ENCODE measurements at places on chromosomes 3 and 15. TPM values are rescaled to one million over a fixed set of nuclear protein-coding genes. Genes with fewer than 3 reads are reported as not detected.

DNA sequence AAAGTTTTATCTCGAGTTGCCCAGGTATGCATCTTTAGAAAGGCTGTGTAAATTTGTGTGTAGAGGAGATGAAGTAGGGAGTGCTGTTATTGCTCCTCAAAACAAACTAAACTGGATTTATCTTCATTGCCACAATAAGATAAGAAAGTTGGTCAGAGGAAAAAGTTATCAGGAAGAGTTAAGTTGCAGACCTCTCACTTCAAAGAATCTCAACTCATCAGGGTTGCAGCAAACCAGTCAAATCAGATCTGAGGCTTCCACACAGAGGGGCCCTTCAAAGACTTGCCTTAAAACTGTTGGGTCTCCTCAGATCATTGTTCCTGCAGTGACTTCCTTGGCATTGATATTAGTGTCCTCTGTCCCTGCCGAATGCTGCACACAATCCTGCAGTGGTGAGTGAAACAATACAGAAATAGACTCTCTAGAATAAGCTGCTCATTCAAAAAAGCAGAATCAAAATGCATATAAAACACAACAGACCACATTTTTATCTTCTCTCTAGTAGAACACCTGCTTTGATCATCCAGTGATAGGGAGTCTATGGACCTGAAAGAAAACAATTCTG, 191.2 kb upstream of the CBLB start:
- no peak for DNase-seq

Gene GOLGA8T
- 0.30 TPM for polyA plus RNA-seq

Gene ADAMTS7
- polyA plus RNA-seq = 18.6 TPM

DNA sequence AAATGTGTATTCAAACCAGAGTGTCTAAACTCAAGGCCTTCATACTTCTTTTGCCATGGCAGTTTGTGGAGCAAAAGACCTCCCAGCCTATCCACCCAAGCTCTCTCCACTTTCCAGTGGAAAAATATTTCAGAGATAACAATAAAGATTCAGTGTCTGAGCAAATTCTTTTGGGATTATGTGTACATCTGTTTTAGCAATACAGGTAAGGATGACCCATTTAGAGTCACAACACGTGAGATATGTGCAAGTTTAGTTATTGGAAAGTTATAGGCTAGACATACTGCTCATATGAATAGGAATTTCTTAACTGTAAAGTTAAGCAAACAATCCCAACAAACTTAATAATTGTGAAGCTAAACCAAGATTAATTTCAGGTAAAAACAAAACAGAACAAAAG, 174.5 kb upstream of the LRIG1 start:
- DNase-seq = no peak

DNA sequence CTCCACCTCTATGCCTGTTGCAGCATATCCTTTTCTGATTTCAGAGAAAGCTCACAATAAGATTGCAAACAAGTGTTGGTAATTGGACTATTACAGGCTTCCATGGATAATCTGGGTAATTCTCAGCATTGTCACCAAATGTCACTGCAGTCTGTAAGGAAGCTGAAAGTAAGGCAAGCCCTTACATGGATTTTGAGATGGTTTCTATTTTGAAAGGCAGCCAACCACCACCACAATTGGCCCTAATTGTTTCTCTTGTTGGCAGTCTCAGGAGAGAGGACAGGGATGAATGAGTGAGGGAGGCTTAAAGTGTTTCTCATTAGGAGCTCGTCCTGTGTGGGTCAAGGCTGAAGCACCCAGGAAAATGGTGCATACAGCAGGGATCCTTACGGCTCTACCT, 879.9 kb downstream of the TUSC7 start:
- DNase-seq = no peak

- no peak for DNase-seq
Observed at GRCh38 chr15:38788918-38789317, 224.3 kb upstream of the RASGRP1 start.

DNA sequence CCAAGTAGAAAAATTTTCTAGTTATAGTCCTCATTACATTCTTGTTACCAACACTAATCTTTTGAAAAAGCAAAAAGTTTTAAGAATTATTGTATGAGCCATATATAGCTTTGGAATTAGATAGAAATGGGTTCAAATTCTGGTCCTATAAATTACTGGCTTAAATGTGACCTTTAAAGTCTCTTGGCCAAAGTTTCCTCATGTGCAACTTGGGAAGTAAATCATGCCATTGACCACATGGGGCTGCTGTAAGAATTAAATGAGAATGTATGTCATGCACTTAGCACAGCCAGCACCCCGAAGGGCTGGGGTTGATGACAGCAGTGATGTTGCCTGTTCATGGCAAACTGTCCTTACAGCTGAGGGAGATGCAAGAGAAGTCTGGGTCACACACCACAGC, 108.3 kb downstream of the TOP2B start:
- DNase-seq = no peak

DNA sequence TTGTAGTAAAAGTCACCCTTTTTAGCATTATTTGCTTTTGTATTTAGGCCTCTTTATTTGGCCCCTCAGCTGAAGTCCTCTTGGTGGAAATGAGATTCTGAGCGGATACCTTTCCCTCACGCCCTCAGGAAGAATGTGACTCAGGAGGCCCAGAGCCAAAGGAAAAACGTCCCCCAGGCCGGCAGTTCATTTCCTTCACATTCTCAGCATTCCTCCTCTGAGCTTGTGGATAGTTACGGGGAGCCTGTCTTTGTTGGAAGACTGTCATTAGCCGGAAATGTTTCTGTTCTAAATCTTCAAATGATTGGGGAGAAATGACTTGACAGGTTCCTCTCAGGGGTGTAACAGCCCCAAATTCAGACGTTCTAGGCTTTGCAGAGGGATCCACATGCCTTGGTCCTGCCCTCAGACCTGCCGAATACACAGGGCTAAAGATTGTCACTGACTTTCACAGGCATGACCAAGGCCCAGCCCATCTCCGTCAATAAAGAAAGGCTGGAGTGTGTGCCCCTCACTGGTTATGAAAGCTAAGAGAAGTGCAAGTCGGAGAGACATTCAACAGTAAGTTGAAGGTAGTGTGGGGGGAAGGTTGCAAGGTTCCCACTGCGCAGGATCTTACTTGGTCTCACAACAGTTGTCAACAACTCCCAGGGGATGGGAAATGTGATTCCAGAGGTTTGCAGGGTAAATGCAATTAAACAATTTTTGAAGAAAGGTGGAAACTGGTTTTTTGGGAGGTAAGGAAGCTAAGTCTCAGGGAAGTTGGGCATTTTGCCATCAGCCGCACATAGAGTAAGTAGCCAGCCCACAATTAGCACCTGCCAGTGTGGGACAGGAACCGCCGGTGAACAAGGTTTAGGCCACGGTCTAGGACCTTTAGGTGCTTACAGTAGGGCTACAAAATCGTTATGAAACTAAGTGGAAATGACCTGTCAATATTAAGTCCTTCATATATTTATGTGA, 39.7 kb upstream of the MYZAP start:
- peak; percentile 56 for DNase-seq

Gene CTXN2
- not detected for polyA plus RNA-seq

- DNase-seq = no peak
Observed at GRCh38 chr3:148833223-148833622, 5.6 kb downstream of the CPB1 start.

Gene CPN2
- 0.72 TPM for polyA plus RNA-seq

GRCh38 chr15:40342416-40343320, 1.9 kb upstream of the CCDC9B start:
- no peak for DNase-seq

Gene CADM2
- polyA plus RNA-seq = 0.42 TPM

Gene ABI3BP
- polyA plus RNA-seq = 7.8 TPM

Gene SNTN
- not detected for polyA plus RNA-seq

- peak; percentile 83 for DNase-seq
Observed at GRCh38 chr3:48595526-48596121, 495 bp upstream of the COL7A1 start.

GRCh38 chr3:81270603-81271379, 490.7 kb downstream of the GBE1 start:
- DNase-seq = no peak

Gene ASB14
- 0.01 TPM for polyA plus RNA-seq

Gene SEMA3F
- 9.3 TPM for polyA plus RNA-seq

DNA sequence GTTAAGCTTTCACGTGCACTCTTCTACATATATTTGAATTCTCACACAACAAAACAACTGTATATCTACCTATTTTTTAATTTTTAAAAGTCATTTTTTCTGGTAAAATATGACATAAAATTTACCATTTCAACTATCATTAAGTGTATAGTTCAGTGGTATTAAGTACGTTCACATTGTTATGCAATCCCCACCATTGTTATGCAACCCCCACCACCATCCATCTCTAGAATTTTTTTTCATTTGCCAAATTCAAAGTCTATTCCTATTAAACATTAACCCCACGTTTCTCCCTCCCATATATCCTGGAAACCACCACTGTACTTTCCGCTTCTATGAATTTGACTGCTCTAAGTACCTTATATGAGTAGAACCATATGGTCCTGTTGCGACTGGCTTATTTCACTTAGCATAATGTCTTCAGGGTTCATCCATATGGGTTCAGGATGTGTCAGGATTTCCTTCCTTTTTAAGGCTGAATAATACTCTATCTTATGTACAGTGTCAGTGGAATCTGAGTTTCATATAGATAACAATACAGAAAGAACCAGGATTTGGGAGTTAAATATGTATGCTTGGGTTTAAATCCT, 279.2 kb downstream of the DOCK3 start:
- no peak for DNase-seq

DNA sequence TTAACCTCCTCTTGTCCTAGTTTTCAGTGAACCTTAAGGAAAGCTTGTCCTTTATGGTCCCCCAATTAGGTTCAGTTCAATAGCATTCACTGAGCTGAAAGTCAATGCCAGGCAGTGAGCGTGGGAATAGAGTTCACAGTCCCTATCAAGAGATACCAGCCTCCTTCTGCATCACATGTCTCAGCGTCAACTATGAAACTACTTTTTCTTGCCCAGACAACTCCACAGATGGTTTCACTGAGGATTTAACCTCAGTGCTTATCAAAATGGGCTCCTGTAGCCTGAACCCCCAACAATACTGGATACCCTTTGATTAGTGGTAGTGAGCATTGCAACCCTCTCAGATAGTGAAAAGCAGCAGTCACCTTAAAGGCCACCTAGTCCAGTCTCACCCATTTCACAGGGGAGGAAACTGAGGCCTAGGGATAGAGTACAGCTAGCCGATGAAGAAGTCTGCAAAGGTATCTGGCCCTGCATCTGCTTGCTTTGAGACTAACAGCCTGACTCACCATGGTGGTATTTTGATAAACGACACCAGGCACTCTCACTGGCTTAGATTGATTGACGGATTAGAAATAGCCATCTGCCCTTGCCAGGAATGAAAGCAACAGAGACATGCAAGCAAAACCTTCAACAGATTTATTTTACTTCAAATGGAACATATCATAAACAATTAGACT, 1.6 kb upstream of the UBA3 start:
- DNase-seq = no peak

DNA sequence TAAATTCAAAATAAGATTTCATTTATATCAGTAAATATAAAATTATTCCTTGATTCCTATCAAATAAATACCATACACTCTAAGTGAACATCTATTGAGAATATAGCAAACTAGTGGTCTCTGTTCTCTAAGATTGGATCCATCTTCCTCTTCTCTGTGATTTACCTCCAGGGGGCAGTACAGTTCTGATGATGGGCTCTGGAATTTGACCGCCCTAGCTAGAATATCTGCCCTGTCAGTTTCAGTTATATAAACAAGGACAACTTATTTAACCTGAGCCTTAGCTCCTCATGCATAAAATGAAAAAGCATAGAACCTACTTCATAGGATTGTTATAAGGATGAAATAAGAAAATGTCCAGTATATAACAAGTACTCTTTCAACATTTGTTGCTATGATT, 171.1 kb upstream of the CCDC54 start:
- no peak for DNase-seq

DNA sequence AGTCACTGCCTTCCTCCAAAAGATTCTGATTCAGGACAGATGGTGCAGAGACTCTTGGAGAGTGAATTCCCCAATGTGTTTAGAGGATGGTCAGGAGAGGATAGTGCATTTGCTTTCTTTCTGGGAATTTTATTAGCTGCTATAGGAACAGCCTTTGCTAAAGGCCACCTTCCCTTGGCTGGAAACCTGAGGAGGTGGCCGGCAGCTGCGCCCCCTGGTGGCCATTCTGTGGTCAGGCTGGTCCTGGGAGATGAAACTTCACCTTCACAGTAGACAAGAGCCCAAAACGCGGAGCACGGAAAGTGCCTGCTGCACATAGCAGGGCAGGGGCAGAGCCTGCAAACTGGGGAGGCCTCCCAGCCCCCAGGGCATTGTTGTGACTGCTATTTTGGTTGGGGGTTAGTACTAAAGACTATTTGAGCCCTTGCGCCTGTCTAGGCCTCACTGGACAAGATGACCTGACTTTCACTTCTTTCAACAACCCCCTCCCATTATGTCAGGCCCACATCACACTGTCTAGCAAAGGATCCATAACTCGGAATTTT, 34.3 kb downstream of the SEC22C start:
- peak; percentile 73 for DNase-seq

DNA sequence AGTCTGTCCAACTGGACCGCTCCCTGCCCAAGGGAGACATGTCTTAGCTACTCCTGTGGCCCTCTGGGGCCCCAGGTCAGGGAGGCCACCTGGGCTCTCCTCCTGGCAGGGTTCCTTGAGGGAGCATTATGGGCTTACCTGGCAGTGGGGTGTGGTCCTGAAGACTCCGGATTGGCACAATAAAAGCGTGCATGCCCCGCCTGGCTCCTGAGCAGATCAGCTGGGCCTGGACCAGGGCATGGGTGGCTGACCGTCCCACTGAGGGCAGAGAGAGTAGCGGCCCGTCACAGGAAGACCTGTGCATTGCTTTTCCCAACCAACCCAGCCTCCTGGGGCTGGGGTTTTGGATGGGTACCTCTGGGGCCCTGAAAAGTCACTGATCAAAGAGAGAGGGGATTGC, 5.4 kb downstream of the ACOX2 start:
- no peak for DNase-seq

DNA sequence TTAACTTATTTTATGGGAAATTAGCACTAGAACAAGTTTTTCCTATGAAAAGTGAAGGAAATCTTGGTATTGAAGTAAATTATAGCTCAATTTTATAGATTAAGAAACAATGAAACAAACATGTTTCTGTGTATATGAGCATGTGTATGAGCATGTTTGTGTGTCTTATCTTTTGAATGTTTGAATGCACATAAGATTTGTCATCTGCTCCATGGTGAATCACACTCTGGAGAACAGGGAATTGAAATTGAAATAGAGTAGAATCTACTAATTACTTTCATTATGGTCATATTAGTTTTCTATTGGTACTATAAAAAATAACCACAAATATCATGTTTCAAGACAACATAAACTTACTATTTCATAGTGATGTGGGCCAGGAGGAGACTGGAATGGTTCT, 646.6 kb downstream of the OTOL1 start:
- DNase-seq = no peak

Gene CPEB1
- polyA plus RNA-seq = 0.12 TPM

Data from heart left ventricle (tissue), 16 donors.